ENCODE measurements at places on chromosomes 3 and 15.

GRCh38 chr15:52857937-52858781 is 68.0 kb upstream of the ONECUT1 start:
- DNase-seq, result no peak

GRCh38 chr3:123750659-123751420 is 133.3 kb downstream of the MYLK start:
- DNase-seq, result no peak

DNA sequence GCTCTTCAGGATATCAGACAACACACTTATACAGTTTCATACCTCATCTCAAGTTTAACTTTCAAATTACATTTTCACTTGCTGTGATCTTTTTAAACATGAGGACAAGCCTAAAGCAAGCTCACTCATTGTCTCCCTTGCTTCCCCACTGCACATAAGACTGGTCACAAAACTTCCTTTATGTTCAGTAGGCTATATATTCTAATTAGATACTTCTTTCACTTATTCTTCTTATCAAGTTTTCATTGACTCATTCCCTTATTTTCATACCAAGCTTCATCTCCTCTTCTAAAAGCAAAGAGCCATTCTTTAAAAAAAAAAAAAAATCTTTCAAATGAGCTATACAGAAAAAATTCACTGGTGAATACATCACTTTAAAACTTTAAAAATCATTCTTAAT is 62.6 kb downstream of the ESYT3 start:
- DNase-seq, result no peak

GRCh38 chr15:45181491-45182285 is 6.1 kb downstream of the SHF start:
- no peak for DNase-seq
